ENCODE measurements at places on chromosomes 7 and 10. TPM values are rescaled to one million over a fixed set of nuclear protein-coding genes. Genes with fewer than 3 reads are reported as not detected.

DNA sequence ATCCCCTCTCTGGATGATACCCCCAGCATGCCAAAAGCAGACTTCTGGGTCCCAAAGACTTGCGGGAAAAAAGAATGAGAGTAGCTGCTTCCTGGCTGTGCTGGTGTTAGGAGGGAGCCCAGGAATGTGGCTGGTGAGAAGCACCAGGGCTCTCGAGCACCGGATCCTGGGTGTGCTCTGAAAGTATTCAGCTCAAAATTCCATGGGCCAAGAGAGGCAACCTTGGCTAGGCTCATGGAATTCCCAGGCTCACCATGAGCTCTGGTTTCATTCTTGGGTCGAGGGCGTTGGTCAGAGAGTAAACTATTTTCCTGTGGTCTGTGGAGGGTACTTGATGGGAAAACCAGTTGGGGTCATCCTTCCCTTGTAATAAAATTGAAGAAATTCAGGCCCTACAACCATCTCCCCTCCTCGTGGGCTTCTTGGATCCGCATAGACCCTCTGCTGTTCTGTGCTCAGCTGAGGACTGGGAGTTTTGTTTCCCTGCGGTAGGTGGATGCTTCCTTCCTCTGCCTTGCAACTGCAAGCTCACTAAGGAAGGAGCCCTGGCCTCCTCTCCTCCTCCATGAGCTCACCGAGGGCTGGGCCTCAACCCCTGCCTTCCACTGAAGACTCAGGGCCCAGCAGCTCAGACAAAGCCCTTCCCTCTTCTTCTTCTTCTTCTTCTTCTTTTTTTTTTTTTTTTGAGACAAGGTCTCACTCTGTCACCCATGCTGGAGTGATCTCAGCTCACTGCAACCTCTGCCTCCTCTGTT lies 34.5 kb upstream of the AQP1 start:
- DNase-seq = no peak

Gene KEL
- total RNA-seq = not detected

DNA sequence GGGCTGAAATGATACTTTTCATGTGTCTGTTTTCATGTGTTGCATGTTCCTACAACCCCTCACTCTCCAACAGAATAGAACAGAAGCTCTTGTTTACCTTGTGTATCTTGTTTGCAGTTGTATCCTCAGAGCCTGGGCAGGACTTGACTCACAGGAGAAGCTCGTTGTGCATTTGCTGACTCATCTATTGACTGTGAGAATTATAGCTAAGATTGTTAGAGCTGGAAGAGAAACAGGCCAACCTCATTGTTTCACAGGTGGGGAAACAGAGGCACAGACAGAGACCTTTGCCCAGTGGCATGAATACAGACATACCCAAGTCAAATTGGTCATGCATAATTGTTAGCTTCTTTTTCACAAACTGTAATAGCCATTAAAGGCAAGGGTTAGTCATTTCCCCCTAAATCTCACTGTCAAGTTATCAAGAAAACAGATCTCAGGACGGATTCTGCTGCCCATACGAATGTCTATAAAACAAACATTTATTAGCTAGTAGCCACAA lies 4.6 kb upstream of the TSPAN15 start:
- DNase-seq = no peak

DNA sequence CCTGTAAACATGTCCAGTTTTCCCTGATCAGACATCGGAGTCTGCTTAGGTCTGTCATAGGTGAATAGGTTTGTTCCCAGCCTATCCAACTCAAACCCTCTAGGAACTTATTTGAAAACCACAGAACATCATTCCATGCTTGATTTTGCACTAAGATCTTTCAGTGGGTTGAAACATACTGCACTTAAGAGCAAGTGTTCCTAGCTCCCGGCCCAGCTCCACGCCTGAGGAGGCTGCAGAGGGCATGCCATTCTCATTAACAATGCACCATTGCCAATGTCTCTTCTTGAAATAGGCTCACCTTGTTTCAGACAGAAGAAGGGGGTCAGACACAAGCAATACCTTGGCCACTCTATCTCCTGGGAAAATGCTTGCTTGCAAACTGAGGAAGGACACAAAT lies 78.0 kb upstream of the EGR2 start:
- DNase-seq = no peak

Gene GCK
- total RNA-seq = 5.6 TPM

Gene KLHDC10
- total RNA-seq = 23.8 TPM

Gene MXI1
- 43.0 TPM for total RNA-seq

- no peak for DNase-seq
Observed at GRCh38 chr10:68280758-68281157, 48.8 kb upstream of the ATOH7 start.

All from left cardiac atrium (tissue), 4 donors.